Iris pigment epithelial cell (primary cell): ENCODE measurements at places on chromosomes 4 and X.

DNA sequence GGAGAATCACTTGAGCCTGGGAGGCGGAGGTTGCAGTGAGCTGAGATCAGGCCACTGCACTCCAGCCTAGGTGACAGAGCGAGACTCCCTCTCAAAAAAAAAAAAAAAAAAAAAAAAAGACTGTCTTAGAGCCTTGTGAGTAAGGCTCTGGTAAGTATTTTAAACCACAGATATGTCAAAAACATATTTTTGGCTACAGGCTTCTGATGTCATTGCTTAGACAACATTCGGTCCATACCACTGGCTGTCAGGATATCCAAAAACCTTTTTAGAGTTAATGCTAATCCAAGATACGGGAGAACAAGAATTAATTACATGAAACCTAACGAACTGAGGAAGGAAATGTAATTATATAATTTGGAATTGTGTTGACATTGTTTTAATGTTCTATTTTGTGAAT lies 999.5 kb upstream of the PABPC4L start:
- DNase-seq: no peak

GRCh38 chr4:1646690-1647089 lies 37.4 kb downstream of the FAM53A start:
- DNase-seq: no peak

- no peak for DNase-seq
These were observed 67.0 kb downstream of the DDX53 start for GRCh38 chrX:23066588-23067281.

DNA sequence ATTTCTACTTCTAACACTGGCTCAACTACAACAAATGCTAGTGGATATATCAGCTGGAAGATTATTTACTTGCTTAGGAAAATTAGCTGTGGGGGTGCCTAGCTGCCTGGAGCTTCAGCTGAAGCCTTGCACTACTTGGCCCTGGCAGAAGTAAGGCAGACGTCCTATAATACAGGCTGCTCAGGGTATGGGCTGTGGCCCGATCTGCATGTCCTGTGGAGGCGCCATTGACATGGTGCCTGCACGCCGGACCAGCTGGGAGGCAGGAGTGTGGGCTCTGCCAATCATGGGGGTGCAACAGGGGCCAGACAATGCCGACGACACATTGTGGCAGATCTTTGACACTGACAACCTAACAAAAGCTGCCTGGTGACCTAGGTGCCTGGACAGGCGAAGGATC lies 31.6 kb upstream of the UCP1 start:
- no peak for DNase-seq

DNA sequence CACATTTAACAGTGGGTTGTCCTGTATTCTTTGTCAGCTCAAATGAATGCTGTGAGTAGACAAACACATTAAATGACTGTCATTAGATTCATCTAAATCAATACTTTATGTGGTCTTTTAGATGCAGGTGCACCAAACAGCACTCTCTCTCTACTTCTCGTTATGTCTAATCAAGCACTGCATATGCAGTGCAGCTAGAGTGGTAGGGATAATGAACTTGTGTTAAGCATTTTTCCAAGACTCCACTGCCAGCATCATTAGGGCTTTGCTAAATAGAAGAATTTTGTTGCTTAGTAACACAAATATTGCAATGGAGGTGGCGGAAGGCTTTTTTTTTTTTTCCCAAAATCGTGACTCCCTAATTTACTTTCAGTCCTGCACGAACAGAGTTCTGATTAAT lies 447.0 kb upstream of the GALNT7 start:
- no peak for DNase-seq

DNA sequence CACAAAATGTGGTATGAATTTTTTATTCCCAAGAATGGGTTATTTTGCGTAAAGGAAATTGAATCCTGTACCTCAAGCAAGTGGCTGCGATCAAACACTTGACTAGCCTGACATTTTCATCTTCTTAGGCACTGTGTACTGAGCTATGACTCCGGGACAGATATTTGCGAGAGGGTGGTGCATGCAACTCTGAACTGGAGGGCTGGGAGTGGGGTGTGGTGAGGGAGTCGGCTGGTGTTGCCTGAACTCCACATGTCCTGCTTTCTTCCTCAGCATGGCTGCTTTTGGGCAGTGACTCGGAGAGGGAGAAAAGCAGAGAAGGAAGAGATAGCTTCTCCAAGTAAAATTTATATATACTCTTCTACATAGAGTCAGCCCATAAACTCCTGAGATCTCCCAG lies 68.5 kb upstream of the GATB start:
- DNase-seq: no peak

- DNase-seq: no peak
These were observed 10.4 kb upstream of the NUDT6 start for GRCh38 chr4:122932763-122933162.

DNA sequence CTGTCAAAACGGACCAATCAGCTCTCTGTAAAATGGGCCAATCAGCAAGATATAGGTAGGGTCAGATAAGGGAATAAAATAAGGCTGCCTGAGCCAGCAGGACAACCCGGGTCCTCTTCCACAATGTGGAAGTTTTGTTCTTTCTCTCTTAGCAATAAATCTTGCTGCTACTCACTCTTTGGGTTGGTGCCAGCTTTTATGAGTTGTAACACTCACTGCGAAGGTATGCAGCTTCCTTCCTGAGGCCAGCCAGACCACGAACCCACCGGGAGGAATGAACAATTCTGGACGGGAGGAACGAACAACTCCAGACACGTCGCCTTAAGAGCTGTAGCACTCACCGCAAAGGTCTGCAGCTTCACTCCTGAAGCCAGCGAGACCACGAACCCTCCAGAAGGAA lies 287.8 kb downstream of the RAPGEF2 start:
- peak; percentile 99 for DNase-seq

DNA sequence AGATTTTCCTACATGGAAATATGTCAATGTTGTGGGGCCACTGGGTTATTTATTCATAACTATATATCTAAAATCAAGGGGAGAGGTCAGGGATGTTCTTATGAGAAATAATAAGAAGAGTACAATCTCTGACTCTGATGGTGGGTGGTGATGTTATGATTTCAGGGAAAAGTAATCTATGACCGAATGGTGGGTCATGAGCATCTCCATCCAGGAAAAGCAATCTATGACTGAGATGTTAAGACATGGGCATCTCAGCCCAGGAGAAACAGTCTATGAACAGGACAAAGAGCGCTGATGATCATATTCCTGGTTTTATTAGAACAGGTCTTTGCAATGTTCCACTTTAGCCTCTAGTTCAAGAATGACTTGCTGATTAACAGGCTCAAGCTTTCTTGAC lies 137.1 kb downstream of the ARSF start:
- peak; percentile 12 for DNase-seq

DNA sequence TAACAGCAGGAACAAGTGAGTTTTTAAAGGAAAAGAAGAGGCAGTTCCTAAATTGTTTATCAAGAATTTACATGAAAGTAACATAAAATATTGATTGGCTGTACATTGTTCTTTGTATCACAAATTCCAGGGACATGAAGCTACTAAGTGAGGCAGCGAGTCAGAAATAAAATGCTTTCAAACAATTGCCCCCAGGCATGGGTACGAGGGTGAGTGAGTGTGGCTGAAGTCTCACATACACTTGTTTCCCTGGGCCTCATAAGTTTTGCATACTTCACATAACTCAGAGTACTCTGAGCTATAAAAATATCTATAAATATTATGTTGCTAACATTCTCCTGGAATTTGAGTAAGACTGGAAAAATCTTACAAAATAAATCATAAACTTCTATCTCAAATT lies 511.6 kb upstream of the PRKX start:
- DNase-seq: no peak

DNA sequence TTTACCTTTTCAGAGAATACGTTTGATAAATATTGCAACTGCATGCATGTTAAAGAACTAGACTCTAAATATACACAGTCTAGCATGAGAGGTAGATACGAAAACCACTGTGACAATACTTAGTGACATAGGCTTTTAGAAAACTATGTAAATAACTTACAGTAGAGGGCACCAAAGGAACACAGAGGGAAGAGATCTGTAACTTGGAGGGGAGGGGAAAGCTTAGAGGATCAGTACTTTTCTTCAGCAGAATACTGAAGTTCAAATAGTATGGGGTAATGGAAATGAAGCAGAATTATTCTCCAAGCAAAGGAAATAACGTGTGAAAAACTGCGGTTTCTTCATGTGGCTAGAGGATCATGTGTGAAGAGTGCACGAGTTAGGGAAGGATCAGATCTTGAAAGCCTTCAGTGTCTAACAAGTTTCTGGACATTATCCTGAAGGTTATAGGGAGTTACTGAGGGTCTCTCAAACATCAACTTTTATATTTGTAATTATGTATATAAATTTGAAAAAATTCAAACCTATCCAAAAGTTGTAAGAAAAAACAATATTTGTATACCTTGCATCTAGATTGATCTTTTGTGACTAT lies 264.3 kb downstream of the NPFFR2 start:
- DNase-seq: peak; percentile 61

GRCh38 chr4:31998807-31999206 lies 1278.6 kb downstream of the PCDH7 start:
- no peak for DNase-seq

DNA sequence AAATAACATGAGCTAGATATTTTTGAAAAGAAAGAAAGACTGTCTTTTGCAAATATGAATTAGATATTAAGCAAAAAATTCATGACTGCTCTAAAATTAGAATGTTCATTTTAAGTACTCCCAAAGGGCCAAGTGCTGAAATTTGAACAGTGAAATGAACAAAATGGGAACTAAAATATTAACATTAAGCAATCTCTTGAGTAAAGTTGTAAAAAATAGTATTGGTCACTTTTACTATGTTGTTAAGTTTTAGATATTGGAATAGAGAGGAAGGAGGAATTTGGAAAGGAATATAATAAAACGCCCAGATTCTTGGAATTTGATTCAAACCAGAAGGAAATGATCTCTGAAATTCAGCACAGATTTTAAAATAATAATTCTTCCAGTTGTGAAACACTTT lies 125.9 kb upstream of the ANK2 start:
- DNase-seq: no peak

- DNase-seq: no peak
These were observed 33.5 kb downstream of the SMS start for GRCh38 chrX:21974011-21974385.

DNA sequence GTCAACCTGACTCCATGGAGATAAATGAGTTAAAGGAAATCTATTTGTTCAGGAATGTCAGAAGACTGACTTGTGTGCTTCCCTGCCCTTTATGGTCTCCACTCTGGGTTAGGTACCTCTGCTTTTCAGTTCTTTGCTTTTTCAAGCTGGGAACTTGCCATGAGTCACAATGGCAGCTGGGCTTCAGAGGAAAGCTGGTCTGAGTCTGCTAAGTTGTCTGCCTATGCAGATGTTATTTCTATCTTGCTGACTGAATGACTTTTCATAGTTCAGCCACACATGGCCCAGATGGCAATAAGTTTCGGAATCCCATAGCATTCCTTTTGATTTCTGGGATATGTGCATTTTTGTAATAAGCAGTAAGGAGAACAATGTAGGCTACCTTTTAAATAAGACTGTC lies 337.9 kb upstream of the FGF13 start:
- peak; percentile 0 for DNase-seq

- peak; percentile 14 for DNase-seq
These were observed 13.5 kb downstream of the ASB11 start for GRCh38 chrX:15301924-15302323.

DNA sequence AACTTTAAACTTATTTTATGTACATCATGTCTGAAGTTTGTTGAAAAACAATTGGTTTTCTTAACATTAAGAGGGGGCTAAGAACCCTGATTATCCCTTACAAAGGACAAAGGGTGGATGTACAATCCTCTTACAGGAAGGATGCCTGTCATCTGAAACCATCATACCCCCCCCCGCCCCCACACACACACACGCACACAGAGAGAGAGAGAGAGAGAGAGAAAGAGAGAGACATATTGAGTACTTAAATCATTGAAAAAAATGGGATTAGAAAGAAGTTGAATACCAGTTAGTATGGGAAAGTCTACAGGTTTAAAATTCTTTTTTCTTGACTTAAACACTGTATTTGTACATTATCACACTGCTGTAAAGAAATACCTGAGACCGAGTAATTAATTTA lies 10.9 kb upstream of the PGM2 start:
- peak; percentile 63 for DNase-seq

GRCh38 chr4:74158466-74159142 lies 686 bp downstream of the MTHFD2L start:
- peak; percentile 15 for DNase-seq

- peak; percentile 52 for DNase-seq
These were observed 42.7 kb downstream of the LHFPL1 start for GRCh38 chrX:112636951-112637581.

- DNase-seq: no peak
These were observed 3.1 kb upstream of the ELOVL6 start for GRCh38 chr4:110201502-110201901.

DNA sequence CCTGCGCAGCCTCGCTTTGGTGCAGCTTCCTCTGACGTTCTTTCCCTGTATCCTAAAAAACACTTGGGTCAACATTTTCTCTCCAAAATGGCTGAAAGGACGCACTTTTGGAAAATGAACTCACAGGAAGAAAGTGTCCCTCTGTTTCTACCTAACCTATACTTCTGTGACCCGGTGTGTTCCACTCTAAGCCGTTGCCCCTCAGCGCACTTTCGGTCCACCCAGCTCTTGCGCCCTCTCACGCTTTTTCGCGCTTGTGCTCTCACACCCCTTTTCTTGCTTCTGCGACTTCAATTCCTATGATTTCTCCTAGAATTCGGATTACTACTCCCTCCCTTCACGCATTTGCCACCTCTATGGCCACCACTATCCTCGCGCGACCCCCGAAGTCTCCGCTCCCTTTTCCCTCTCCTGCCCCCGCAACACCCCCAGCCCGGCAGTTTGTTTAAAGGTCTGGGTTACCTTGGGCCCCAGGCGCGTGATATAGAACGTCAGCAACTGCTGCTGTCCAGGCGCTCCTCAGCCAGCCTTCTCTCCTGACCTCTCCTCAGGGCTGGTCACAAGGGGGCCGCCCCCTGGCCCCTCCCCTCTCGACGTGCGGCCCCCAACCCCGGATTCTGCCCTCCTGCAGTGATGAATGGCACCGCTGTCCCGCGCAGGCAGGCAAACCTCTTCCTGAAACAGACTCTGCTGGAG lies at the start of gene USP51:
TSS of gene USP51 (minus strand) at position 535 of the 696 bp plus-strand sequence. CDS start 909 bp downstream, outside the sequence.
- peak; percentile 26 for DNase-seq

- no peak for DNase-seq
These were observed 103.6 kb upstream of the ADGRG2 start for GRCh38 chrX:19225909-19226308.

- peak; percentile 80 for DNase-seq
These were observed 14.4 kb downstream of the CHIC1 start for GRCh38 chrX:73577361-73577760.

GRCh38 chr4:189533603-189534002 lies 407.1 kb upstream of the FRG1 start:
- no peak for DNase-seq

DNA sequence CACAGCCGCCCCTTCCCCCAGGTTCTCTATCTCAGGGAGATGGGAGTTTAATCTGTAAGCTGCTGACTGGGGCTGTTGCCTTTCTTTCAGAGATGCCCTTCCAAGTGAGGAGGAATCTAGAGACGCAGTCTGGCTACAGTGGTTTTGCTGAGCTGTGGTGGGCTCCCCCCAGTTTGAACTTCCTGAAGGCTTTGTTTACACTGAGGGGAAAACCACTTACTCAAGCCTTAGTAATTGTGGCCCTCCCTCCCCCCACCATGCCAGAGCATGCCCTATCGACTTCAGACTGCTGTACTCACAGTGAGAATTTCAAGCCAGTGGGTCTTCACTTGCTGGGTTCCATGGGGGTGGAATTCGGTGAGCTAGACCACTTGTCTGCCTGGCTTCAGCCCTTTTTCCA lies 131.3 kb downstream of the FAAH2 start:
- DNase-seq: no peak
